ENCODE measurements at places on chromosomes 5 and 9.

DNA sequence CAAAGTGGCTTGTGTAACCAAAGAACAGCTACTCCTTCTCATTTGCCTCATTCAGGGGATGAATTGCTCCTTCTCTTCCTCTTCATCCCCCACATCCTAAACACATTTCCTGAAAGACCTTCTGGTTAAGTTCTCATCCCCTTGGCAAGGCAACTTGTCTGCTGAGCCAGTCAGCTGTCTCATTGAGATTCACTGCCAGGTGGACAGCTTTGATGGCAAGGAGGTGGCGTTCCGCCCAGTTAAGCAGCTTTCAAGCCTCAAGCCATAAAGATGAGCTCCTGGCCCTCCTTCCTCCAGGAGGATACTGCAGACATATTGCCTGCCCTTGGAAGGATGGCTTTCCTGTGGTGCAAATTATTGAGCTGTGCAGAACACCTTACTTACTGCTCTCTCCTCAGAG, 448.6 kb upstream of the MPDZ start:
- DNase-seq = no peak

- DNase-seq = no peak
Measured at GRCh38 chr9:83526901-83527300, 11.3 kb downstream of the FRMD3 start.

- no peak for DNase-seq
Measured at GRCh38 chr9:94772639-94773303, 46.3 kb downstream of the AOPEP start.

GRCh38 chr5:135387629-135387960, 11.4 kb downstream of the MACROH2A1 start:
- no peak for DNase-seq

GRCh38 chr9:27929841-27930240, 356.6 kb upstream of the C9orf72 start:
- DNase-seq = no peak

- DNase-seq = no peak
Measured at GRCh38 chr5:83368319-83368718, 103.2 kb upstream of the VCAN start.

GRCh38 chr9:94802793-94803192, 76.3 kb downstream of the AOPEP start:
- peak; percentile 52 for DNase-seq

- DNase-seq = peak; percentile 39
Measured at GRCh38 chr5:138240650-138241385, 27.7 kb upstream of the CDC23 start.

GRCh38 chr5:171701100-171701541, 84.5 kb upstream of the SMIM23 start:
- DNase-seq = no peak

DNA sequence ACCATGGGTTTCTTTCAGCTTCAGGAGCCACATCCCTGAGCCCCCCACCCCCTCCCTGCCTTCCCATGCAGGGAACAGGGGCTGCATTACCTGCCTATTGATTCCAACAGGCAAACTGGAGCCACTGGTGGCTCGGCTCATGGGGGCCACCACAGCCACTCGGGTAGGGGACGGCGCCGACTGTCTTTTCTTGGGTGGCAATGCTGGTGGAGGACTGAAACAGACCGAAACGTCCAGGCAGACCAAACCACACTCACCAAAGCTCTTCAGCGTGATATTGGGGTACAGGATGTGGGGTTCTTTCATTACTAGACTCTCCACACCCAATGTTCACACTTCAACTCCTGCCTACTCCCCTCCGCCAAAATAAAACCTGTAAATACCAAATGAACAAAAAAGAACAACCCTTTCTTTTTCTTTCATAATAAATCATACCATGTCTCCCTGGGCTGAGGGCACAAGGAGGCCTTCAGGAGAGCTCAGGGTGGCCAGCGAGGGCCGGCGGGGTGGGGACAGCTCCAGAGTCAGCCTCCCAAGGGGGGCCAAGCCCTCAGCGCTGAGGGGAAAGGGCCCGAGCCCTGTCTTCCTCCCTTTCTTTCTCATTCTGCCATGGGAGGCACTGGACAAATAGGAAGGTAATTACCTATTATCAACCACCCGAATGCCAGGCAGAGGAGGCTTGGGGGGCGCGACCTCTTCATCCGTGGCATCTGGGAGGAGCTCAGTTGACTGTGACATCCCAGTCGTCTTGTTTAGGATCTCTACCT, 83.3 kb downstream of the PRRT1B start:
- DNase-seq = no peak

- no peak for DNase-seq
Measured at GRCh38 chr9:34310215-34310614, 18.9 kb downstream of the KIF24 start.

- DNase-seq = no peak
Measured at GRCh38 chr9:110751971-110752370, 83.4 kb downstream of the MUSK start.

GRCh38 chr9:101271102-101271501, 113.7 kb downstream of the BAAT start:
- DNase-seq = no peak

DNA sequence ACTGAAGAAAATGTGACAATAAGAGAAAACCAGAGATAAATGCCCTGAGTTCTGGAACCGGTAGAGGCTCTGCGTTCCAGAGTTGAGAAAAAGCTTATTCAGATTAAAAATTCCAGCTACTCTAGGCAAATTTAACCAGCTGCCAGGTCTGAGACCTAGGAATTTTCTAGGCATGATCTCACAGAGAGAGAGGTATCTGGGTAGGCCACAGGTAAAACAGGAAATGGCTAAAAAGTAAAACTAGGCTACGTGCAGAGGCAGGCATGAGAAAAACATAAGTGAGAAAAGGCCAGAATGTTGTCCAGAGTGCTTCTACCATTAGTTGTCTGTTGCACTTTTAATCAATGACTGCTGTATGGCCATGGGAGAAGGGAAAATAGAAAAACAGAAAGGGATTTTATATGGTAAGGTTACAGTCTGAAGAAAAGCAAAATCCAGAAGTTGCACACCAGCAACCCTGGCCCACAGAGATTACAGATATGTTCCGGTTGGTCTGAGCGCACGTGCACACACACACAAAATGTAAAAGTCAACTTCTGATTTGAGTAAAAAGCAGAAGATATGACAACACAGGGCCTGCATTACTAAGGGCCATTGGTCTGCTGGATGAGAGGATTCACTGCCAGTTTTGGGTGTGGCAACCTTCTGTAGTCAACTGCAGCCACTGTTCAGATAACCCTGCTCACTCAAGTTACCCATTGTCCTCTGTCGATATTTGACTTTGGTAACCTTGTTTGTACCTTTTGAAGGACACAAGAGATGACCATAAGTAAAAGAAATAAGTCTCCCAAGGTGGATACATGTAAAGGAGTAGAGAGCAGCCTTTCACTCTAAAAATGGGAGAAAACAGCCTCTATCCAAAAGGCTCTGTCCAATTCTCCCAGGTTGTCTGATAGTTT, 266.0 kb downstream of the DTWD2 start:
- DNase-seq = no peak

- DNase-seq = no peak
Measured at GRCh38 chr5:118224546-118224945, 763.8 kb downstream of the DTWD2 start.

DNA sequence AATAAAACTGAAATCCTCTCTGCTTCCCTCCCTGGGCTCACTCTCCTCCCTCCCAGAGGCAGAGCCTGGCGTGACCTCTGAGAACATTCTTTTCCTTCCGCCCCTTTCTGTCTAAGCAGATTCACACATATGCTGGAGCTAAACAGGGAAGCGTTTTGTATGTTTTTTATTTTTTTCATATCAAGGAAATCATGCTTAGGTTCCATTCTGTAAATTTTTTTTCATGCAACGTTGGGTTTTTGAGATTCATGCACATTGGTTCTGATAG, 20.2 kb upstream of the BARHL1 start:
- no peak for DNase-seq

DNA sequence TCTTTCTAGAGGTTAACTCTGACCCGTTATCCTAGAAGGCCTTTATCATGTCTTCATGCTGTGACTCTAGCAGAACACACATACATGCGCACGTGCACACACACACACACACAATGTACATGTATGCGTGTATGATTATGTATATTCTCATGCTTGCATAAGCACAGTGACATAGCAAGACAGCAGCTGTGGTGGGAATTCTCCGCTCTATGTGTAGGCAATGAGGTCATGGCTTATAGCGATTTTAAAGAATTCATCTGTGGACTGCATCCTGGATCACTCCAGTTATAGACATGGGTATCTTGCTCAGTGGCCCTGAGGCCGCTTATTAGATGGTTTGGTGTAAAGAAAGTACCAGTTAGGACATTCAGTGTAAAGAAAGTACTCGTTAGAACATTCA, 106.2 kb downstream of the FBXL7 start:
- no peak for DNase-seq

DNA sequence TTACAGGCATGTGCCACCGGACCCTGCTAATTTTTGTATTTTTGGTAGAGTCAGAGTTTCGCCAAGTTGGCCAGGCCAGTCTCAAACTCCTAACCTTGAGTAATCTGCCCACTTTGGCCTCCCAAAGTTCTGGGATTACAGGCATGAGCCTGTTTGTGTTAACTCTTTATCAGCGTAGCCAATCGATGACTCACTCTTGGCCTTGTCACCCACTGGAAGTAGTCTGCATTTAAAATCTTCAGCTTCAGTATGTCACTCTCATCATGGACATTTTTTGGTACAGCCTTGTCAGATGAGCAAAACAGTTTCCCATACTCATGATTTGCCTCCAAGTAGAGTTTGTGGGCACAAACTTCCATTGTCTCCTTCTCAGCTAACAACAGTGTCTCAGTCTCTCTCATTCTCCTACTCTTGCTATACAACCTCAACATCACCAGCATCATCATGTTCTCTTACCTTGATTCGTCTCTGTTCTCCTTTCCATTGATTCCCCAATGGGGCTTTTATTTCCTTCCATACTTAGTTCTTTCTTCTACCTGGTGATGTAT, 22.5 kb downstream of the MUSK start:
- no peak for DNase-seq

GRCh38 chr5:42806701-42807262, 4.9 kb downstream of the SELENOP start:
- DNase-seq = no peak

DNA sequence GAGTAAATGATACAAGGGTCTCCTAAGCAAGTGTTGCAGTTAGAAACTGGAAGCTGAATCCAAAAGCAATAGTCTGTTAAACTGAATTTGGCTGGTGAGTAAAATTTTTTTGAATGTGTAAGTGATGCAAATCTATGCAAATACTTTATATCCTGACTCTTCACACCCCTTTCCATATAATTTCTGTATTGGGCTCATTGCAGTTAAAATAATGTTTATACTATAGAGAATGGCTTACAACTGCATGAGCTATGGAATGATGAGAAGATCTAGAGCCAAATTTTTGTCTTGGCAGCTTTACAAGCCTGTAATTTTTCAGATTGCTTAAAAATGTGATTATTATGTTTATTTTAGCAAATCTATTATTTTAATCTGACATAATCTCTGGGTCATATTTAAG, 57.0 kb upstream of the GABRA1 start:
- no peak for DNase-seq

DNA sequence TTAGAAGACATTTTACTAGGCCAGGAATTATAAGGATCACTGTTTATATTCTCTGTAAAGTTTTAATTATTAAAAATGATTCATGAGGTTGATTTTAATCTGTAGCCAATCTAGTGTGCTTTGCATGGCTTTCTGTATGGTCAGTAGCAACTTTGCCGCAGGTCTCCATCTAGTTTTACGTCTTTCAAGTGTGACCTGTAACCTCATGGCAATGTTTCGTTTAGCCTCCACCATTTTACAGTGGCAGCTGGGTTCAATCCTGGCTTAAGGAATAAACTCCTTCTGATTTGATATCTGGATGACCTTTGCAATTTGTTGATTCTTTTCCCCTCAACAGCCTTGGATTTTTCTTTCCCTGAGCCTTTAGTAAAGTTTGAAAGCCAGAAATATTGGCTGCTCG, 434.5 kb upstream of the CDH9 start:
- no peak for DNase-seq

- no peak for DNase-seq
Measured at GRCh38 chr9:38384990-38385848, 7.3 kb upstream of the ALDH1B1 start.

- DNase-seq = peak; percentile 28
Measured at GRCh38 chr5:90558344-90559192, at the start of gene ADGRV1. Gene ADGRV1, plus strand, starts transcription at chr5:90558797. Its CDS starts 99 bp downstream, at chr5:90558896.

GRCh38 chr9:7871977-7872730, 72.6 kb upstream of the DMAC1 start:
- DNase-seq = no peak

- DNase-seq = no peak
Measured at GRCh38 chr9:133106511-133107244, 14.4 kb downstream of the RALGDS start.

GRCh38 chr5:24314106-24314505, 330.7 kb downstream of the CDH10 start:
- no peak for DNase-seq

- no peak for DNase-seq
Measured at GRCh38 chr5:84265130-84265529, 119.5 kb downstream of the EDIL3 start.

GRCh38 chr5:122902263-122902662, 56.9 kb downstream of the SNX24 start:
- no peak for DNase-seq

DNA sequence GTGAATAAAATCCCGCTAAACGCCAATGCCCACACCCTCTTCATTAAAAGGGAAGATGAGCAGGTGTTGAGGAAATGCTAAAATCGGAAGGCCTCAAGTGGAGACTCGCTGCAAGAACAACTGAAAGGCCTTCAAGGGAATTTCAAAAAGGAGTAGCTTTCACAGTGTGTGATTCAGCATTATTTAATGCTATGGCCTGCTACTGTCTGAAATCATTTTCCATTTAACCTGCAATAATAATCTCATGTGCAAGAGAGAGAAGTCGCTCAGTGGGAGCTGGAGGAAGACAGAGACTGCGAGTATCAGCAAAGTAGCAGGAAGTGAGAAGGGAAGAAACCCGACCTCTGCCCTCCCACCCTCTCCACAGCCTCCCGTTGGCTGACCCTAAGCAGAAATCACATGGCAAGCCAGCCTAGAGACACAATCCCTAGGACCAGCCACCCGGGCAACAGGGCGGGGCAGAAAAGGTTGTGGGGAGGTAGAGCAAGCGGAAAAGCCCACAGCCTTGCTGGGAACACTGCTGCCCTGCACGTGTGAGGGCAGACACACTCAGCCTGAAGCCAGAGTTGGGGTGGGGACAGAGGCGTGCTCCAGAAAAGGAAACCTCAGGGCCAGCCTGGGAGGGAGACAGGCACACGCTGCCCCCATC, 39.9 kb upstream of the CTSL start:
- no peak for DNase-seq

- DNase-seq = no peak
Measured at GRCh38 chr5:40775085-40775845, 19.5 kb upstream of the TTC33 start.

GRCh38 chr9:2725898-2726649, 8.8 kb downstream of the KCNV2 start:
- no peak for DNase-seq
